Cortex of kidney (tissue), 1 donor: ENCODE measurements at places on chromosomes 12 and 14.

GRCh38 chr14:21107283-21107800, 6.5 kb downstream of the TMEM253 start:
- no peak for DNase-seq

GRCh38 chr12:30840715-30841114, 85.8 kb upstream of the TSPAN11 start:
- no peak for DNase-seq

DNA sequence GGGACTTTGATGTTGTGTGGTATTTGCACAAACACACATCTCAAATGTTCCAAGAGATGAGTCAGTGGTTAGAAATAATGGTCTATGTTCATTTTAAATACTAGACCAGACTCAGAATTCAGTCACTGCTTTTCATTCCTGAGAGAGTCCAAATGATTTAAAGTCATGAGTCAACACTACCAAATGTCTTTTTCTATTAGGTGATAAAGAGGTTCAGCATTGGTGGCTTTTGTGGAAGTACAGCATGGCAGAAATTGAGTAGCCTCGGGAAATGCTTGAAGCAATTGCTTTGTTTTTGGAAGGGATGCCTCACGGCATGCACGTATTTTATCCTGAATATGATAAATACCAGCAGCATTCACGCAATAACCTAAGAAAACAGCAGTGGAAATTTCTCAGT, 115.7 kb downstream of the DIO2 start:
- DNase-seq = no peak

- no peak for DNase-seq
Measured at GRCh38 chr14:20350282-20350681, 6.8 kb downstream of the PARP2 start.

GRCh38 chr14:95328729-95329503, 9.2 kb upstream of the CLMN start:
- DNase-seq = no peak

DNA sequence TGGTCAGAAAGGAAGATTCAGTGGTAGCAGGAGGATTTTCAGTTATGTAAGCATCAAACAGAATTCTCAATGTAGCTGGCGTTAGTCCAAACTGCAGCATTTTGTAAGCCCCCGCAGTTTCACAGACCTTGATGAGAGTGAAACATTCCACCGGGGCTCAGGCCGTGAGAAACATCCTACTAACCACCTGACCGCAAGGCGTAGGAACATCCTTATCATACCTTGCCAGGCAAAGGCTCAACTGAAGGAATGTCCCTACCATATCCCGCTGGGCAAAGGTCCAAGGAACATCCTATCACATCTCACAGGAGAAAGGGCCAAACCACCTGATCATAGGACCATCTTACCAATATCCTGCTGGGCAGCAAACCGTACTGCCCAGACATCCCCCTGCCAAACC, 624.8 kb upstream of the TMEM132C start:
- DNase-seq = no peak

DNA sequence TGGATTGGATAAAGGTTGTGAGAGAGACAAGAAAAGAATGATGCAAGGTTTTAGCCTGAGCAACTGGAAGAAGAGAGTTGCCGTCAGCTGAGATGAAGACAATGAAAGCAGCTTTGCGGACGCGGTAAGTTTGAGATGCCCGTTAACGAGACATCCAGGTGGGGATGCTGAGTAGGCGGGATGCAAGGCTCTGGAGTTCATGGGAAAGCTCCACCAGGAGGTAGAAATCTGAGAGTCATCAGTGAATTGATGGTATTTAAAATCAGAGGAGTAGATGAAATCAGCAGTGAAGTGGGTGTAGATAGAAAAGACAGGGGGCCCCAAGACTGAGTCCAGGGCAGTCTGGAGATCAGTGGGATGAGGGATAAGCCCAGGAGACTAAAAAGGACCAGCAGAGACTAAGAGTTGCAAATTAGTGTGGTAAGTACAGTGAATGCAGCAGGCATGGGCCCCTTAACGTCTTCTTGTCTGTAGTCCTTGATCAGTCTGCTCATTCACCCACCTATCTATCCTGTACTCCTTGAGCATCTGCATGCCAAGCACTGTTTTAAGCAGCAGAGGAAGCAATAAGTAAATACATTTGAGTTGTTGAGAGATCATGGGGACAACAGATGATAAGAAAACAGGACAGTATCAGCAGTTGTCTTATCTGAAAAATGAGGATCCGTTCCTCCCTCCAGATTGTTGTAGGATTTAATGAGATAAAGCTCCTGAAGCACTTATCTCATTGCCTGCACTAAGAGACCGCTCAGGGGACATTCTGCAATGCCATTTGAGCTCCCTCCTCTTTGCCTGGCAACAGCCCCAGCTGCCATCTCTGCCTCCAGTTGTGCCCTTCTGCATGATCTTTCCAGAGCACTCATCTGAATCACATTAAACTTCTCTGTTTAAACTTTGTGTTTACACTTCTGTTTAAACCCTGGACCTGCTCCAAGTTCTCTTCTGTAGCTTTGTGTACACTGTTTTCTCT, 91.5 kb downstream of the APAF1 start:
- DNase-seq = no peak

DNA sequence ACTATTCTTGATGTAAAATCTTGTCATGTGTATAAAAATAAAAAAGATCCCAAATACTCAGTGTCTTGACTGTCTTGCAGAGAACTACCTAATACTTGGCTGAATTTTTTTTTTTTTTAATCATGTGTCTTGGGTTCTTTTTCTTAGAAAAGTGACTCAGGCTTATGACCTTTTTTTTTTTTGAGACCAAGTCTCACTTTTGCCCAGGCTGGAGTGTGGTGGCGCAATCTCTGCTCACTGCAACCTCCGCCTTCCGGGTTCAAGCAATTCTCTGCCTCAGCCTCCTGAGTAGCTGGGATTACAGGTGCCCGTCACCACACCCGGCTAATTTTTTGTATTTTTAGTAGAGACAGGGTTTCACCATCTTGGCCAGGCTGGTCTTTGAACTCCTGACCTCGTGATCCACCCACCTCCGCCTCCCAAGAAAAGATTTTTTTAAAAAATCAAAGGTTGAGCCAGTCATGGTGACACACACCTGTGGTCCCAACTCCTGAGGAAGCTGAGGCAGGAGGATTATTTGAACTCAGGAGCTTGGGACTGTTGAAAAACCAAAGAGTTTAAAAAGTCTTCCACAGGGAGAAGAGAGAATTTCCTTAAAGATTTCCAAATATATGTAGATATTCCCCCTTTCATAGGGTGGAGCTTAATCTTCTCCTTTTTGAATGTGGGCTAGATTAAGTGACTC, 17.7 kb upstream of the TDG start:
- DNase-seq = no peak

DNA sequence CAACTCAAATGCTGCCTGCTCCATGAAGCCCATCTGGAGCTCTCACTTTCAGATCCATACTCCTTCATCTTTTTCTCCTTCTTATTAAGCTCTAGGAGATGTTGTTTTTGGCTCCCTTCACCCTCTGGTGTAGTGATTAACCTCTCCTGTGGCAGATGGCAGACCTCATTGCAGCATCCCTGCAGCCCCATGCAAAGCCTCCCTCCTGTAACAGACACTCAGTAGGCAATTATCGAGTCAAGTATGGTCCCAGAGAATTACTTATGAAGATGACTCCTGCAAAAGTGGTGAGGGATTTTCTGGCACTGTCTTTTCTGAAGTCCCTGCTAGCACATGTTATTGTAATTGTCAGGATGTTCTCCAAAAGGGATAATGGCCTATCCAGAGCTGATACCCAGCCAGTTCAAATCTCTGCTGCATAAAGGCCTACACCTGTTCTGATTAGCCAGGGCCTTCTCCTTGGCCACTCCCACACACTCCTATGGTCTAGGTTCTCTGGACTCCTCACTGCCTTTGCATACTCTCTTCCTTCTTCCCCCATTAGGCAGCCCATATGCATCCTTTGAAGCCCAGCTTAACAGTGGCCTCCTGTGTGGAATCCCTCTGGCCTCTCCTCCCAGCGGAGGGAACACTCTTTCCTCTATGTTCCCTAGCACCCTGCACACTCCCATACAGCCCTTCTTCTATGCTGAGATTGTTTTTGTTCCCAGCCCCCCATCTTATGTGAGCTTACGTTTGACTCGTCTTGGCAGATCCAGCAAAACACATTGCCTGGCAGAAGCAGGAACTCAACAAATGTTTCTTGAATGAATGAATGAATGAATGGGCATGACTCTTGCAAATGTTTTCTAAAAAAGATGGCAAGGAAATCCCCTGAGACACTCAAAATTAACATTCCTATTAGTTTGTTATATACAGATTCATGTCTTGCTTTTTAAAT, 43.9 kb upstream of the MDM1 start:
- no peak for DNase-seq

GRCh38 chr12:93708952-93709351, 31.8 kb downstream of the CRADD start:
- DNase-seq = no peak

- no peak for DNase-seq
Measured at GRCh38 chr14:65548878-65549277, 136.3 kb downstream of the FUT8 start.

DNA sequence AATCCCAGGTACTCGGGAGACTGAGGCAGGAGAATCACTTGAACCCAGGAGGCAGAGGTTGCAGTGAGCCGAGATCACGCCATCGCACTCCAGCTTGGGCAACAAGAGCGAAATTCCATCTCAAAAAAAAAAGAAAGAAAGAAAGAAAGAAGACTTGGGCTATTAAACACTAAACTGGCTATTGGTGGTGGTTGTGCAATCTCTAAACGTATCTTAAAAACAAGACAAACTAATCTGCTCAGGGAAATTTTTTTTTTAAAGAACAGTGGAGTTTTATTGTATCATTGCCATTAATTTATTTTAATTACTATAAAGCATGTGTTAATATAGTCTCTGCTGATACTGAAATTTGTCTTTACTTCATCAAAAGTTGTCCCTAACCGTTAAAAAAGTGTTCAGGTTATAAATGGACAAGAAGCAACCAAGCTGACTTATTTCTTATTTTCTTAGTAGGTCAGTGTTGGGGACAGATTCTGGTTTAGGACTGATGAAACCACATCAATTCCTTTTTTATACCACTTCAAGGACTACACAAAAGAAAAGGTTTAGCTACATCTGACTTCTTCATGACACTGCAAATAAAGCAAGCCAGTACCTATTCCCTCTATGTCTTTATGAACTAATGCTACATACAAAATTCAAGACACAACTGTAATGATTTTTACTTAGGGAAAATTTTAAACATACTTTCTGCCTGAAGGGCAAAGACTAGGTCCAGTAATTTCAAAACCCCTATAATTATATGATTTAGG, 68.7 kb upstream of the KRAS start:
- no peak for DNase-seq

GRCh38 chr12:68370006-68370590, 37.9 kb upstream of the MDM1 start:
- no peak for DNase-seq

- DNase-seq = no peak
Measured at GRCh38 chr14:59294662-59294992, 106.2 kb downstream of the DAAM1 start.

DNA sequence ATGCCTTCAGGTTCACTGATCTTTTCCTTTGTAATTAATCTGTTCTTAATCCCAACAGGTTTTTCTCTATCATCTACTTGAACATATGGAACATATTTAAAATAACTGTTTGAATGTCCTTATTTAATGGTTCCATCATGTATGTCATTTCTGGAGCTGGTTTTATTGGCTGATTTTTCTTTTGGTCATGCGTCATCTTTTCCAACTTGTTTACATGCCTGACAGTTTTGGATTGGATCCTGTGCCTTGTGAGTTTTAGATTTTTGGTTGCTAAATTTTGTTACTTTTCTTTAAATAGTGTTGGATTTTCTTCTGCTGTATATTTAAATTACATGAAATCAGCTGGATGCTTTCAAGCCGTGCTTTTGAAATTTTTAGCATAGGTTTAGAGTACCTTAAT, 237.3 kb upstream of the DAAM1 start:
- DNase-seq = no peak

DNA sequence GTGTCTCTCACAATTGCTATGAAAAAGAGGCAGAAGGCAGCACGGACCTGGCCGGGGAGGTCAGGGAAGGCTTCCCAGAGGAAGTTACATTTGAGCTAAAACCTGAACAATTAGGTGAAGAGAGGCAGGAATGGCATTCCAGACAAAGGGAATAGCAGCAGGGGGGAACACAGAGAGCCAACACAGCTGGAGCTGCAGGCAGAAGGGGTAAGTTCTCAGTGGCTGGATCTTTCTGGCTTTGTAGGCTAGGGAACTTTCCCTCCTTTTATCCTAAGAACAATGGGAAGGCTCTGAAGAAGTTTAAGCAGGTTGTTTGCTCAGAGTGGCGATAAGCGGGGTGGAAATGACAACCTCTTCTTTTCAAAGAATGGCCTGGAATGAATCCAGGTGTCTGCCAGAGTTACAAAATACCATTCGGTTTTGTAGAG, 100.0 kb downstream of the PRIMA1 start:
- no peak for DNase-seq

- no peak for DNase-seq
Measured at GRCh38 chr12:25962932-25963525, 4.5 kb downstream of the RASSF8 start.

- no peak for DNase-seq
Measured at GRCh38 chr12:49921936-49922335, 18.2 kb upstream of the FAIM2 start.

DNA sequence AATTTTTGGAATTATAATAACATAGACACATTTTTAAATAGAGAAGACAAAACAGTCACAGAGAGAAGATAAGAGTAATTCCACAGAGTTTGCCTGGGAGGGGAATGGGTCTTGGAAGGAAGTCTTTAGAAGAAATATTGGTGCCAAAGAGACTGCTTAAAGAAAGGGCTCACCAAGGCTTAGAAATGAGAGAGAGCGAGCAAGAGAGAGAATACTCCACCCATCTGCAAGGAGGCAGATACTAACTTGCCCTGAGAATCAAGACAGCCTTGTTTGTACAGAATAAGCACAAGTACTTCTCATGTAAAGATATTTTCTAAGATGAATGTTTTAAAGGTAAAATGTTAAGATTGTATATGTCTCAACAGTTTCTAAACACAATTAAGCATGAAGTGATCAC, 165.5 kb downstream of the SLC38A4 start:
- DNase-seq = no peak

- no peak for DNase-seq
Measured at GRCh38 chr14:101838476-101838875, 77.0 kb downstream of the PPP2R5C start.

- no peak for DNase-seq
Measured at GRCh38 chr12:56983386-56983785, 23.0 kb downstream of the ZBTB39 start.

GRCh38 chr12:114441039-114441383, 35.1 kb upstream of the TBX5 start:
- no peak for DNase-seq
